H4 (cell line): ENCODE measurements at places on chromosomes 16 and 17. TPM values are rescaled to one million over a fixed set of nuclear protein-coding genes. Genes with fewer than 3 reads are reported as not detected.

QRICH2 gene
- total RNA-seq = 2.3 and 2.4 TPM in 2 replicates

RASL10B gene
- total RNA-seq = 6.2 and 6.4 TPM in 2 replicates

HOXB1 gene
- not detected in 2 replicates for total RNA-seq

TBC1D3C gene
- total RNA-seq = not detected in 2 replicates

NT5M gene
- total RNA-seq = 1.4 and 2.1 TPM in 2 replicates

ZNF263 gene
- 24.4 and 28.8 TPM in 2 replicates for total RNA-seq

CD7 gene
- total RNA-seq = 0.06 and 1.5 TPM in 2 replicates

CDRT15 gene
- total RNA-seq = not detected in 2 replicates

CNTD1 gene
- not detected in 2 replicates for total RNA-seq

FAM83G gene
- 4.4 and 5.9 TPM in 2 replicates for total RNA-seq

CHTF18 gene
- total RNA-seq = 6.1 and 7.9 TPM in 2 replicates

ZDHHC1 gene
- total RNA-seq = 3.0 and 3.2 TPM in 2 replicates

CDC6 gene
- total RNA-seq = 48.0 and 62.5 TPM in 2 replicates

NKD1 gene
- 0.16 and 0.21 TPM in 2 replicates for total RNA-seq

CCL1 gene
- total RNA-seq = not detected in 2 replicates

ZNF750 gene
- total RNA-seq = not detected in 2 replicates

C1QL1 gene
- total RNA-seq = 5.3 and 7.1 TPM in 2 replicates

TMEM92 gene
- total RNA-seq = 5.6 and 7.4 TPM in 2 replicates

PARD6A gene
- total RNA-seq = not detected in 2 replicates
